Osteoblast (primary cell): ENCODE measurements at places on chromosomes 1 and 21. TPM values are rescaled to one million over a fixed set of nuclear protein-coding genes. Genes with fewer than 3 reads are reported as not detected.

GRCh38 chr1:88455621-88456256 lies 228.3 kb upstream of the PKN2 start:
- DNase-seq = no peak

GRCh38 chr1:223670458-223671159 lies 5.1 kb upstream of the CAPN8 start:
- peak; percentile 86 for DNase-seq

- DNase-seq = peak; percentile 49
Measured at GRCh38 chr1:41020654-41021053, 871 bp downstream of the SLFNL1 start.

- no peak for DNase-seq
Measured at GRCh38 chr1:220182111-220182510, 88.2 kb downstream of the IARS2 start.

DNA sequence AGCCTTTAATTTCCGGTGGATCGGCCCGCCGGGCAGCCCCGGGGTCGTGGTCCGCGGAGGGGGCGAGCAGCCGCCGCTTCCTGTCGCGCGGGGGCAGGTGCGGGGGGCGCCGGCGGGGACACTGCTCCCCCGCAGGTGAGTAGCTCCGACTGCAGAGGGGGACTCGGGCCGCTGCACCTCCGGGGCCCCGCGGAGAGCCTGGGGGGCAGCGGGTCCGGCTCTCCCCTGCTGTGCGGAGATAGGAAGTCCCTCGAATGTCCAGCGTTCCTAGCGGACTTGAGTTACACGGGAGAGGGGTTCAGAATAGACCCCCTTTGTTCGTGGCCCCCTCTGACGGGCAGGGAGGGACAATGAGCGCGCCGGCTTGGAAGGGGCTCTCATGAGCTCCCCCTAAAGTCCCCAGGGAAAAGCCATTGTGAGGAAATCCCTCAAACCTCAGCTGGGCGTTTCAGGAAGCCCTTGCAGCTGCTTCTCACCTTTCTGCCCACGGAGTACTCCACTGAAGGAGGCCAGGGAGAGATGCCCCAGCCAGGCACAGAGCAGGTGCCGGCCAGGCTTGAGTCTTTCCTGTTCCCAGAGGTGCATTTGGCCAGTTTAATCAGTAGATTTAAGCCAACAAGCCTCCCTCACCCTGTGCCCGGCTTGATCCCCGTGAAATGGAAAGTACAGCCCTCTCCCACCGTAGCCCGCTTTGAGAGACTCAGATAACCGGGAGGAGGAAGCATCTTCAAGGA lies 925 bp downstream of the PDE9A start:
- no peak for DNase-seq

DNA sequence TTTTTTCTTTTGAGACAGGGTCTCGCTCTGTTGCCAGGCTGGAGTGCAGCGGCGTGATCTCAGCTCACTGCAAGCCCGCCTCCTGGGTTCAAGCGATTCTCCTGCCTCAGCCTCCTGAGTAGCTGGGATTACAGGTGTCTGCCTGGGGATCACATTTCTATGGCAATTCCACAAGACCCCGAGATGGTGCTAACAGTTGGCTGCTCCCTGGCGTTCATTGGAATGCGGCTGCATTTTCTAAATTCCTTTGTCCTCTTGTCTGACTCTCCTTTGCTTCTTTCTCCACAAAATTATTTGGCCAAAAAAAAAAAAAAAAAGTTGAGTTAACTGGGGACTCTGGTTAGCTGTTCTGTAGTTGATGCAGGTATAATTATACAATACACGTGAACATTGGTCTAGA lies 176.4 kb downstream of the ETS2 start:
- DNase-seq = no peak

- DNase-seq = no peak
Measured at GRCh38 chr1:53590104-53590503, 130.9 kb downstream of the DMRTB1 start.

GRCh38 chr1:40338745-40339419 lies 21.8 kb upstream of the COL9A2 start:
- peak; percentile 83 for DNase-seq

DNA sequence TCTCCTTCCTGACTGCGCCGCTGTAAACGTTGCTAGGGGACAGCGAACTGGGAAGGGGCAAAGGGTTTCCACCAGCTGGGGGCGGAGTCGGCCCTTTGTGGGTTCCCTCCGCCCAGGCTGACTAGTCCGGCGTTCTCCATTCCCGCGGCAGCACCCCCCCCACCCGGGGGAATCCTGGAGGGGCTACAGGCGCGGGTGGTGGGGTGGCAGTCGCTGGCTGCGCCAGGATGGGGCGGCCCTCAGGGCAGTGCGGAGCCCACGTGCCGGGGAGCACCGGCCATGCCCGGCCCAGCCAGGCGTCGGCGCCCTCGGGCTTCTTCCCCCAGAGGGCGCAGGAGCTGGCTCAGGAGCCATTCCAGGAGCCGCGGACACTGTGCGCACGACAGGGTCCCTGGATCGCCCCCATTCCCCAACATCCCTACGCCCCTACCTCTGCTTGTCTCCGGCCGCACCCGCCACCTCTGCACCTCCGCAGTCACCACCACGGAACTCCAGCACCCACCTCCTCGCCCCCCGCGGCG lies 476 bp downstream of the BATF3 start:
- DNase-seq = peak; percentile 89

- no peak for DNase-seq
Measured at GRCh38 chr1:7460807-7461206, 310.3 kb upstream of the VAMP3 start.

DNA sequence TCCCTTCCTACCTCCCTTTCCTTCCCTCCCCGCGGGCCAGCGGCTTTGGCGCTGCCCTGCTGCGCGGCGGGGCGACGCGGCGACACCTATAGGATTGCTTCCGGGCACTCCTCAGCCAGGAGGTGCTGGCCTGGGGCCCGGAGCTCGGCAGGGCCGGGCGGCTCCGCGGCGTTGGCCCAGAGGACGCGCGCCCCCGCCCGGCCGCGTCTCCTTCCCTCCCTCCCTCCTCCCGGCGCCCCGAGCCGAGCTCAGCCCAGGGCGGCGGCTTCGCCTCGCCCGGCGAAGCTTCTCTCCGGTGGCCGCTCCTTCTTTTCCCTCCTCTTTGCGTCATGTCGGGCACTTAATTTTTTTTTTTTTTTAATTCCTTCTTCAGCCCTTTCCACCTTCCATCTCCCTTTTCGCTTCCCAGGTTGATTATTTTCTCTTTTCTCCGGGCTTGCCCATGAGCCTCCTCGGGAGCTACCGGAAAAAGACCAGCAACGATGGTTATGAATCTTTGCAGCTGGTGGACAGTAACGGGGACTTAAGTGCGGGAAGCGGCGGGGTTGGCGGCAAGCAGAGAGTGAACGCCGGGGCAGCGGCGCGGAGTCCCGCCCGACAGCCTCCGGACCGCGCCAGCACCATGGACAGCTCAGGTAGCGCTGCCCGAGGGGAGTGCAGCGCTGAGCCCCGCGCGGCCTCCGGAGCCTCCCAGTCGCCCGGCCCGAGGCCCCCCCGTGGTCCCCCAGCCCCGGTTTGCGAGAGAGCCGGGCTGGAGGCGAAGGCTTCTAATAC lies at the start of gene DNAJC6:
Gene DNAJC6 (plus strand): TSS at position 240 of the 774 bp plus-strand sequence. CDS start 203 bp downstream, at position 443.
- DNase-seq = peak; percentile 97

- peak; percentile 87 for DNase-seq
Measured at GRCh38 chr1:19315378-19316198, 3.5 kb downstream of the SLC66A1 start.

DNA sequence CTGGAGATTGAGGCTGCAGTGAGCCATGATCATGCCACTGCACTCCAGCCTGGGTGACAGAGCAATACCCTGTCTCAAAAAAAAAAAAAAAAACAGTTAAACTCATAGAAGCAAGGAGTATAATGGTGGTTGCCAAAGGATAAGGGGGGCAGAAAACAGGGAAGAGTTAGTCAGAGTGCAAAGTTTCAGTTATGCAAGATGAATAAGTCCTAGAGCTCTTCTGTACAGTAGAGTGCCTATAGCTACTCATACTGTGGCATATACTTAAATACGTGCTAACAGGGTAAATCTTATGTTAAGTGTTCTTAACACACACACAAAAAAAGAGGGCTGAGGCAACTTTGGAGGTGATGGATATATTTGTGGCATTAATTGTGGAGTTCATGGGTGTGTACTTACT lies 75.6 kb upstream of the COA6 start:
- DNase-seq = no peak

DNA sequence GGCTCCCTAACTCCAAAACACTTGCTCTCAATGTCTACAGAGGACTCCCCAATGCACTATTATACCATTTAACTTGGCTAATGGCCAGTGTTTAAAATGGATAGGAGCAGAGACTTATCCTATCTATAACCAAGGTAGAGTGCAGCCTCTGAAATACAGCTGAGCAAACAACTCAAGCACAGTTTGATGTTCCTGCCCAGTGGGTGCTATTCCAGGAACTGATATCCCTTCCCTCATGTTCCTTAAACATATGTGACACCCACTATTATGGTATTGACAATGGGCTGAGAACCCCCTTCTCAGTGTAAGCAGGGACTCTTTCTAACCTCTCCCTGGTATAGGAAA lies 51.7 kb downstream of the SH3GLB1 start:
- no peak for DNase-seq

DNA sequence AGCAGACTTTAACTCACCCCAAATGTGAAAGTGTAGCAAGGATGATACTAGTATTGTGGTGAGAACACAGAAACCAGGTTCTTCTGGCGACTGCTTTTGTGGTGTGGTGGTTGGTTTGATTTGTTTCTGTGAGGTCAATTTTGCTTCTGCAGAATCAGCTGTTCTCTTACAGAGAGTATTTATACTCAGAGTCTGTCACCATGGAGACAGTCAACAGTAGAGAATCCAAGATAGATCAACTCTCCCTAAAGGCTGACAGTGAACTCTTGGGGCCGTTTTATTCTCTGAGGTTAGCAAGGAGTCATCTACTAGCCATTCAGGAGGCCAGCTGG lies at the start of gene CFAP107:
Gene CFAP107 (plus strand): TSS at position 209 of the 332 bp plus-strand sequence. CDS start 231 bp downstream, outside the sequence.
- DNase-seq = no peak

DNA sequence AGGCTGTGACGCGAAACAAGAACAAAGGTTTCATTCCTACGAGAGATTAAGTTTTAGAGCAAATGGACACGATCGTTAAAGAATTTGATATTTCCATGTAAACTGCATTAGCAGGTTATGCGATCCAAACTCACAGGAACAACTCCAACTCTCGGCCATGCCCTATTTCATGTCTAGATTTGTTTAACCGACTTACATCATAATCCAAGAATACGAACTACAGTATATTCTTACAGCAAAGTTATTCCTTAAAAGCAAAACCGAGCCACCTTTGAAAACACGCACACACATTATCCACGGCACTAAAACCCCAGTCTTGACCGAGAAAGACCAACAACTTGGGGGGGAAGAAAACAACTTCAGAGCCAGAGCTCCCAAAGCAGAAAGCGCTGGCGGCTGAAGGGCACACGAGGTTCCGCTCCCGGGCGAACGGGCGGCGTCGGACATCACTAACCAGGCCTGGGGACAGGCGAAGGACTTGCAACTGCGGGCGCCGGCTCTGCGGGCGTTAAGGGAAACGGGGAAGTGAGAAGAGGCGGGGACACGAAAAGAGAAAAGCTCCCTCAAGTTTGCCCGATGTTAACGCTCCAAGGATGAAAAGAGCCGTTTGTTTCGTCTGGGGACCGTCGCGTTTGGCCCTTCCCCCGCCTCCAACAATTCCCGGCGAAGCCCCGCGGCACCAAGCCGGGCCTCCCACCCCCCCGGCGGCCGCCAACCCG lies 690 bp downstream of the B3GALNT2 start:
- peak; percentile 85 for DNase-seq

- peak; percentile 89 for DNase-seq
Measured at GRCh38 chr1:156499842-156500542, 583 bp downstream of the MEF2D start.

GRCh38 chr1:201307231-201307630 lies 23.9 kb downstream of the PKP1 start:
- DNase-seq = peak; percentile 91

DNA sequence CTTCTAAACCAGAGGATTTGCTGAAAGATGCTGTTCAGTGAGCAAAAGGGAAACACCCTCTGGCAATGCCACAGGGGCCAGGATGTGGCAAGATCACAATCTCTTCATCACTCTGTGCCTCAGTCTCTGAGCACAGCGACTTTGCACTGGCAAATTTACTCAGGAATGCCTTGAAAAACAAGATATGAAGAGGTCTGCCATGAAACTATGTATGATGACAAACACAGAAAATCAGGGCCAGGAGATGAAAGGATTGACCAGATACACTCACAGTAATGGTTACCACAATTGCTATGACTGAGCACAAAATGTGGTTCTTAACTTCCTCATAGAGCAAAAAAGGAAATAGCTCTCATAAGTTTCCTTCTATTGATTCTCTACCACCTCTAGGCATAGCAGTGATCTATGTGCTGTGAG lies 5.8 kb downstream of the TTC13 start:
- peak; percentile 50 for DNase-seq

- DNase-seq = no peak
Measured at GRCh38 chr1:69163241-69163640, 404.5 kb upstream of the LRRC7 start.

CYP4Z1 gene
- total RNA-seq = not detected in 2 replicates

ERICH3 gene
- total RNA-seq = not detected in 2 replicates

KISS1 gene
- total RNA-seq = not detected in 2 replicates

YTHDF2 gene
- total RNA-seq = 56.9 and 63.0 TPM in 2 replicates

RNU1-3 gene
- total RNA-seq = under 0.01 TPM in 1 of 2 replicates, not detected in the other

RAD54L gene
- total RNA-seq = 0.59 and 1.4 TPM in 2 replicates

C1orf167 gene
- under 0.01 TPM in 1 of 2 replicates, not detected in the other for total RNA-seq
